NB4 (cell line): ENCODE measurements at places on chromosomes 12 and 14.

GRCh38 chr12:109695961-109696461 lies 17.6 kb upstream of the FAM222A start:
- DNase-seq = no peak

GRCh38 chr12:123859035-123859434 lies 96.9 kb downstream of the DNAH10 start:
- no peak for DNase-seq

DNA sequence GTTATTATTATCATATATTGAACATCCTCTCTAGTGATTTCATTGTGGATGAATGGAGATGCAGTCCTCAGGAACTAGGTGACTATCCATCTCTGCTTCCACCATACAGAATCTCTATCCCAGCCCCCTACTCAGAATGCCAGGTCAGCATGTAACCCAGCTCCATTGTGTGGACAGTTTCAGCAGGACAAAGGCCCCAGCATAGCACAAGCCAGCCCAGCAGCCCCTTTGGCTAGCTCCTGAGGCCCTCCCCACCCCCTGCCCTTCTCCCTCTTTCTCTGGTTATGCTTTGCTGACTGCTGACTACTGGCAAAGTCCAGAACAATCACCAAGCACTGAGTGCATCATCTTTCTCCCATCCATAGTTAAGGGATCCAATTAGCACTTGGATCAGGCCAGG lies 5.8 kb upstream of the SPRYD4 start:
- DNase-seq = no peak

DNA sequence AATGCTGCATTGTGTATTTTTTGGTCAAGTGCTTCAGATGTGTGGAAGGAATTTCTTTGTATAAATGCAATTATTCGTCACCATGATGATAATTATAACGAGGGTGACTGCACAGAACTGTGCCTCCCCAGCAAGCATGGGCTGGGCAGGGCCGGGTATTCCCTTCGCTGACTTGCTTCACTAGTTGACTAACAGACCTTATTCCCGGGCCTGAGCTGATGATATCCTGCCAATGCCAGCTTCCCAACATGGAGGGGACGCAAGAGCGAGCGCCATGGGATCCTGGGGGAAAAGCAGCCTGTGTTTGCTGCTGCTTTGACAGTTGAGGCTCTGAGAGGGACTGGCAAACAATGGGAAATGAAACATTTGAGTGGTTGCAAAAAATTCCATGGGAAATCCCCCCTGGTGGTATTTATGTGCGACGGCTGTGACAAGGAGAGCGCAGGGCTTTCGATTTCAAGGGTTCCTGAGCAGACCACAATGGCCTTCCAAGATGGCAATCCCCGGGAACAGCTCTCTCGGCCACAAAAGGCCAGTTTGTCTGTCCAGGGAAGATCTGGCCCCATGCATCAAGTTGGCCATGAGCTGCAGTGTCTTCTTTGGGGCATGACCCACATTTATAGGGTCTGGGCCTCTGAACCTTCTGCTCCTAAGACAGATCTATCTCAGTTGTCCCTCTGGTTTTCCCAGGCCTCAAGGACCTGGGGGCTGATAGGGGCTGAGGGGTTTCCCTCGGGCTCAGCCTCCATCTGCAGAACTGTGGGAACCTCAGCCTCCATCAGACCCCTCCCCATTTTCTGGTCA lies 21.9 kb upstream of the MAP1LC3B2 start:
- DNase-seq = no peak

GRCh38 chr14:70909733-70910614 lies 2.7 kb downstream of the PCNX1 start:
- DNase-seq = peak; percentile 49

- no peak for DNase-seq
Measured at GRCh38 chr12:38282886-38283285, 33.7 kb upstream of the ALG10B start.

DNA sequence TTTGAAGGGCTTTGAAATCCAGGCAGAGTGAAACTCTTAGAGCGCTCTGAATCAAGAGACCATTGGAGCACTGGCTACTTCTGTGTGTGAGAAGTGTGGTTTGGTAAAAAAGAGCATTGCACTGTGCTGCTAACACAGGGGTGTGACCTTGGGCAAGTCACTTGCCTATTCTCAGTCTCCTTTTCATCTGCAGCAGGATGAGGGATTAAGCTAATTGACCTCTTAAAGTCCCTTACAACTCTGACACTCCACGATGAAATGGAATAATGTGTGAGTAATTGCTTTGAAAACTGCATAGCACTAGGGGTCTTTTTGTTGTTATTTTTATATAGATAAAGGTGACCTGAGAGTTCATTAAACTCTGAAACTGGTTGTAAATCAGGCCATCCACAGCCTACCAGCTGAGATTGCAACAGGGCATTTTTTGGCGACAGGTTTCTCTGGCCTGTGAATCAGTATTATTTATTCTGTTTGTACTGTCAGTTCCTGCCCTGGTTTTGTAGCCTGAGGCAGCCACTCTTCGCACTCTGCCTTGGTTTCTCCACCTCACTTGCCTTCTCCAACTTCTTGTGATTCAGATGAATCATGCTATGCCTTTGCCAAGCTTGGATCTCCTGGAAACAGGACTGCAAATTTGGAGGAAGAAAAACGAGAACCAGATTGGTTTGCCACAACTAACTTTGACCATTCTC lies 159.9 kb upstream of the PARP11 start:
- no peak for DNase-seq

DNA sequence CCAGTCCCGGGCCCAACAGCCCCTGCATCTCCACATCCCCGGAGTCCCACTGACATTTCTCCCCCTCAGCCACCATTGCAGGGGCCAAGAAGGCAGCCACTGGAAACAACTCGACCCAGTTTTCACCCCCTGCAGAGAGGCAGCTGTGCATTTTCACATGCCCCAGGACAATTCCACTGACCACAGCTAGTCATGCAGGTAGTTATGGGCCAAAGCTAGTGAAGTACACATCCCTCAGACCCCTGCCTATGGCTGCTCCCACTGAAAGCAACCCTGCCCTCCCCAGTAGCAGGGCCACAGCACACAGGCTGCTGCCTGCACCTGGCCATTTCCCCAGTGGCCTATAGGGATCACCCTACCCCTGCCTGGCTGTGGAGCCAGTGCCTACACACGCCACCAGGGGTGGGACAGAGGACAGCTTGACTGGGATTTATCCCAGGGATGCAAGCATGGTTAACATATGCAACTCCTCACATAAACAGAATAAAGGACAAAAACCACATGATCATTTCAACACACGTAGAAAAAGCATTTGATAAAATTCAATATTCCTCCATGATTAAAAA lies 154.0 kb downstream of the NDUFA12 start:
- no peak for DNase-seq

GRCh38 chr12:115430636-115431035 lies 746.7 kb upstream of the TBX3 start:
- DNase-seq = no peak

- DNase-seq = no peak
Measured at GRCh38 chr12:83559650-83560049, 872.9 kb downstream of the TMTC2 start.

DNA sequence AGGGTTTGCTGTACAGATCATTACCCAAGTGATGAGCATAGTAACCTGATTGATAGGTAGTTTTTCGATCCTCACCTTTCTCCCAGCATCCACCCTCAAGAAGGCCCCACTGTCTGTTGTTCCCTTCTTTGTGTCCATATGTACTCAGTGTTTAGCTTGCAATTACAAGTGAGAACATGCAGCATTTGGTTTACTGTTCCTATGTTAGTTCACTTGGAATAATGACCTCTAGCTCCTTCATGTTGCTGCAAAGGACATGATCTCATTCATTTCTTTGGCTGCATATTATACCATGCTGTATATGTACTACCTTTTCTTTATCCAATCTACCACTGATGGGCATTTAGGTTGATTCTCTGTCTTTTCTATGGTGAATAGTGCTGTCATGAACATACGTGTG lies 181.6 kb upstream of the FOXG1 start:
- DNase-seq = no peak

- DNase-seq = peak; percentile 90
Measured at GRCh38 chr12:104462931-104463339, 6.2 kb downstream of the CHST11 start.

DNA sequence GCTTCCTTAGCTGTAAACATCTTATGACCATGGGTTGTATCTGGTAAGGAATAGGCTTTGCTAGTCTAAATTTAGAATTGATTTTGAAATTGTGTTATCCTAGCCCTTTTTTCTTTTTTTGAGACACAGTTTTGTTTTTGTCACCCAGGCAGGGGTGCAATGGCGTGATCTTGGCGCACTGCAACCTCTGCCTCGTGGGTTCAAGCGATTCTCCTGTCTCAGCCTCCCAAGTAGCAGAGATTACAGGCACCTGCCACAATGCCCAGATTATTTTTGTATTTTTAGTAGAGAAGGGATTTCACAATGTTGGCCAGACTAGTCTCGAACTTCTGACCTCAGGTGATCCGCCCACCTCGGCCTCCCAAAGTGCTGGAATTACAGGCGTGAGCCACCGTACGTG lies 2.4 kb upstream of the TUBA1B start:
- no peak for DNase-seq

DNA sequence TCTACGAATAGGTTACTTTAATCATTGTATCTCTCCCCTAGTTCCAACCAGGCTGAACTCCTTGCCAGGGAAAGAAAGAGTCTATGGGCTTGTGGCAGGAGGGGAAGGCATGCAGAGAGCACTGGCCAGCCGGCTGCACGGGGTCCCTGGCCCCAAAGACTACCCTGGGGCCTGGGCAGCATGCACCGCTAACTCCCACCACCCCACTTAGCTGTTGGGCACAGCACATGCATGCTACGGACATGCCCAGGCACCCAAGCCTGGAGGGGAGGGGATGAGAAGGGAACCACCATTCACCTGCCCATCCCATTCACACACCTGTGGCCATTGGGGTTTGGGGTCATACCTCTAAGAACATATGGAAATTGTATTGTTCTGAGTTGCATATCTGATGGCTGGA lies 94.1 kb downstream of the PIK3C2G start:
- no peak for DNase-seq

GRCh38 chr12:25005376-25005775 lies 56.5 kb upstream of the BCAT1 start:
- DNase-seq = no peak

- no peak for DNase-seq
Measured at GRCh38 chr14:101461891-101462290, 99.4 kb upstream of the DIO3 start.

- DNase-seq = no peak
Measured at GRCh38 chr12:79983986-79984620, 49.2 kb upstream of the PPP1R12A start.

- no peak for DNase-seq
Measured at GRCh38 chr14:55585854-55586253, 5.8 kb downstream of the KTN1 start.

- DNase-seq = no peak
Measured at GRCh38 chr12:107349839-107350238, 256.5 kb upstream of the CRY1 start.

GRCh38 chr14:90567191-90567590 lies 170.4 kb downstream of the CALM1 start:
- no peak for DNase-seq

- DNase-seq = peak; percentile 43
Measured at GRCh38 chr14:60064491-60065072, 27.1 kb upstream of the PCNX4 start.

DNA sequence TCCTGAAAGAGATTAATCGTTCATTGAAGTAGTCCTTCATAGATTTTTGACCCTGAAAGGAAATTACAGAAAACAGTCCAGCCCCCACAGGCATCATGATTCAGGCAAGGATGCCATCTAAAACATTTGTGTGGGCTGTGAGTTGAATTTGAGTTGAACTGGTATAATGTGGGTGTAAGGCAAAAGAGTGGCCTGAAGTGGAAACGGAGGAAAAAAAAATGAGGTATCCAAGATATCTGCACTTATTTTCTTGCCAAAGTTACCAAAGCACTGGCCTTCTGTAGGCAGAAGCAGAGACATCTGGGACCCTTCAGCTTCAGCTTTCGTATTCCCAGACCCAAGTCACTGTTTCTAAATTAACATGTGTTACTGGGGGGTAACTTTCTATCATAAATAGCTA lies 105.1 kb upstream of the DIO2 start:
- no peak for DNase-seq

GRCh38 chr14:68273413-68273812 lies 453.8 kb downstream of the RAD51B start:
- no peak for DNase-seq

DNA sequence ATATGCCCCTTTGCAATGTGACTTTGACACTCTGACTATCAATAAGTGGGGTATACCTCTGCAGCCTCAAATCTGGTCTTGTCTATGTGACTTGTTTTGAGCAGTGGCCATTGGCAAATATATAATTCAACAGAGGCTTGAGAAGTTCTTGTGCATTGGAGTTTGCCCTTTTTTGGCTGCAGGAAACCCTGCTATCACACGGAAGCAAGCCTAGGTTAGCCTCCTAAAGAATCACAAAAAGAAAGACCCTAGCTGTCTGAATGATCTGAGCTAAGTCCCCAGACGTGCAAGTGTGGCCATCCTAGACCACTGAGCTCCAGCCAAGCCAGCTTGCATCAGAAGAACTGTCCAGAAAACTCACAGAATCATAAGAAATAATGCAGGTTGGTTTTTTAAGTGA lies 31.8 kb upstream of the PARP11 start:
- no peak for DNase-seq
